Right ventricle myocardium superior (tissue), 1 donor: ENCODE measurements at places on chromosomes 2 and 18.

- no peak for DNase-seq
These were observed 216.7 kb downstream of the GBX2 start for GRCh38 chr2:235951493-235951892.

DNA sequence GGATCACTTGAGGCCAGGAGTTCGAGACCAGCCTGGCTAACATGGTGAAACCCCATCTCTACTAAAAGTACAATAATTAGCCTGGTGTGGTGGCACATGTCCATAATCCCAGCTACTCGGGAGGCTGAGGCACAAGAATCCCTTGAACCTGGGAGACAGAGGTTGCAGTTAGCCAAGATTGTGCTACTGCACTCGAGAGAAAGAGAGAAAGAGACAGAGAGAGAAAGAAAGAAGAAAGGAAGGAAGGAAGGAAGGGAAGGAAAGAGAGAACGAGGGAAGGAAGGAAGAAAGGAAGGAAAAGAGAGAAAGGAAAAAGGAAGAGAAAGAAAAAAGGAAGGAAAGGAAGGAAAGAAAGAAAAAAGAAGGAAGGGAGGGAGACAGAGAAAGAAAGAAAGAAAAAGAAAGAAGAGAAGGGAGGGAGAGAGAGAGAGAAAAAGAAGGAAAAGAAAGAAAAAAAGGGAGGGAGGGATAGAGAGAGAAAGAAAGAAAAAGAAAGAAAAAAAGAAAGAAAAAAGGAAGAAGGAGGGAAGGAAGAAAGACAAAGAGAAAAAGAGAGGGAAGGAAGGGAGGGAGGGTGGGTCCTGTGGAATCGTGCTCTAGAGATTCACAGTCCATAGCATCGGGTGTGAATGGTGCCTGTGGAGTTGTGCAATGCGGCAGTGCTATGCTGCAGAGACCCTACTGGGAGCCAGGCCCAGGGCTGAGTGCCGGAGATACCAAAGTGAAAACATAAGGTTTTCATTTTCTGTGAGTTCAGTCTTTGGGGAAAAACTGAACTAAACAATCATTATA, 4.6 kb upstream of the SDC1 start:
- no peak for DNase-seq

DNA sequence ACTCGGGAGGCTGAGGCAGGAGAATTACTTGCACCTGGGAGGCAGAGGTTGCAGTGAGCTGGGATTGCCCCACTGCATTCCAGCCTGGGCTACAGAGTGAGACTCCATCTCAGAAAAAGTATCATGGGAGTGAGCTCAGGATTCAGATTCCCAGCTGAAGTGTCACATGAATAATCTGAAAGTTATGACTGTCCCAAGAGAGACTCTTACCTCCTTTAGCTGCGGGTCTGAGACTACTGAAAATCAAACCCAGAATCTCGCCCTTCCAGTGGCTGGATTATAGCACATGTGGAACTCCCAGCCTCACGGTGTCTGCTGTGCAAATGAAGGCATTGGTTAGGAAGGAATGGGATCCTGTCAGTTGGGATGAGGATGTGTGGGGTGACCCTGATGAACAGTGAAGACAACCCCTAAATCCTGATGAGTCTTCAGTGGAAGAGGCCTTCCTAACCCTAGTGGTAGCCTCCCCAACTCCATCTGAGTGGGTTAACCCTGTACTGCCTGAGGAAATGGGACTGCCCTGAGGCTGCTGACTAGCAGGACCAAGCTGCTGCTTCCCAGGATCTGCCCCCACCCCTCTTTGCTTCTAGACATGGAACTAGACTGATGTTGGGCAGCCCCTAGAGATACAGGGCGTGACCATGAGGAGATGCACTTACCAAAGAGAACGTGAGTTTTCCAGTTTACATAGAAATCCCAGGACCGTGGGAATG, 16.5 kb downstream of the BOK start:
- DNase-seq, result no peak

DNA sequence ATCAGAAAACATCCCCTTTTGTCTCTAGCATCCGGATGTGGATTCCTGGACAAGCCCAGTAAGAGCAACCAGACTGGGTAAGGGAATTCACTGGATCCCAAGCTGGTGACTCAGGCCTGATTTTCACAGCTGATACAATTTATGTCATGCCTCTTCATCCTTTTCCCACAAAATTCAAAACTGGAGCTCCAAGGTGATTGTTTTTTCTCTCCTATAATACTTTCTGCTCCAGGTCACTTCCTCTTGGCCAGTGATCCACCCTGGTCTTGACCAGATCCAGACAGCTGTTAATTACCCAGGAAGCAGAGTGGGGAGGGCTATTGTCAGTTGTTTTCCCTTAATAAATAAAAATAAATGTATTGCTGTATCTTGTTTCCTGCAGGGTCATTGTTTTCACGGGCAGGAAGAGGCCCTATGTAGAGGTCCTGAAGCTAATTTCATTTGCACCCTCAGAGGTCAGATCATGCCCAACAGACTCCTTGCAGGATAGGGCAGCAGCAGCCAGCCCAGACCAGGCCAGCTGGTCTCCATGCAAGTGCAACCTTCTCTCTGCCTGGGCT, 57.6 kb downstream of the EVA1A start:
- DNase-seq, result no peak

GRCh38 chr2:190860985-190861680, 19.5 kb upstream of the GLS start:
- no peak for DNase-seq

GRCh38 chr18:49811151-49811938, 2.0 kb downstream of the ACAA2 start:
- DNase-seq, result no peak
